Inflammatory macrophage treated with lipopolysaccharide for 4 hours (primary cell): ENCODE measurements at places on chromosomes 7 and 10.
A peak's percentile ranks its signal among the peaks of the same experiment; 100 is the strongest.

GRCh38 chr10:61001731-61002122, 57.7 kb upstream of the RHOBTB1 start:
- no peak for DNase-seq

GRCh38 chr10:34922138-34922537, 107.0 kb upstream of the PARD3 start:
- DNase-seq = no peak

DNA sequence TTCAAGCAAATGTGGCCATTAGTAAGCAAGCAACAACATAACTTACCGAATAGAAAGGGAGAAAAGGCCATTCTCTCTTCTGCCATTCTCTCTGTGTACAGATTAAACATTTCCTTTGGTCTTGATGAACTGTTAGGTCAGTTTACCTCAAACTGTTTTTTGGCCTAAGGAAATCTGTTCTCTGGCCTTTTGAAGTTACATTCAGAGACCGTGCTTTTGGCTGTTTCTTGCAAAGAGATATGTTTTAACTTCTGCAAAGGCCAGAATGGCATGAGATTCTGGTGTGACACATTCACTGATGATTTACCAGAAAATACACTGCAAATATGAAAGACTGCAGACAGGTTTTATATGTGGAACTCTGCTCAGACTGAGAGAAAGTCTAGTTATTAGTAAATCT, 22.2 kb downstream of the AHR start:
- DNase-seq = no peak

- DNase-seq = peak; percentile 95
These were observed at the start of gene LCOR for GRCh38 chr10:96831867-96832720. TSS of gene LCOR (plus strand) at chr10:96832298. CDS start at chr10:96949058, 116,760 bp downstream.

DNA sequence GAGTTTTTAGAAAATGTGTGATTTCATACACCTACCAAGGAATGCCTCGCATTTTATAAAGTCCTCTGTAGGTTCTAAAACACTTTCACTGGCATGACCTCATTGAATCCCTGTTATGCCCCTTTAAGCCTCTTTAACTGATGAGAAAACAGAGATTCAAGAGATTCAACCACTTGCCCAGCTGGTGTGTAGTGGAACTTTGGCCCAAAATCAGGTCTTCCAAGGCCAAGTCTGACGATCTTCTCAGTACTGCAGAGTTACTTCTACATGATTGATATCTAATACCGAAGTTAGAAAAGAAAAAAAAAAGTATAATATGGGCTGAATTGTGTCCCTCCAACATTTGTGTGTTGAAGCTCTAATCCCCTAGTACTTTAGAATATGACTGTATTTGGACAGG, 202.0 kb downstream of the WDR11 start:
- no peak for DNase-seq

GRCh38 chr10:128027306-128027705, 98.9 kb downstream of the MKI67 start:
- no peak for DNase-seq

DNA sequence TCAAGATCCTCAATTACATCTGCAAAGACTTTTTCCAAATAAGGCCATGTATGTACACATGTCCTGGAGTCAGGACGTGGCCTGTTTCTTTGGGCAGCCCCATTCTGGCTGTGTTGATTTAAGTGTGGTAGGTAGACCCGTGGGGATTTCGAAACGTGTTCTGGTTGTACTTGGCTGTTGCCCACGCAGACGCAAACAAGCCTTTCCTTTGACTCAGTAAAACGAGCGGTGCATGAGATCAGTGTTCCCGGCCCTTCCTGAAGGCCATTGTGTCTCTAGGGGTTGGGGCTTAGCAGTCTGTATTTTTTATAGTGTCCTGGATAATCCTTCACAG, 64.8 kb upstream of the DNAJB6 start:
- DNase-seq = peak; percentile 63

GRCh38 chr10:24417053-24417452, 208.1 kb downstream of the KIAA1217 start:
- DNase-seq = no peak

DNA sequence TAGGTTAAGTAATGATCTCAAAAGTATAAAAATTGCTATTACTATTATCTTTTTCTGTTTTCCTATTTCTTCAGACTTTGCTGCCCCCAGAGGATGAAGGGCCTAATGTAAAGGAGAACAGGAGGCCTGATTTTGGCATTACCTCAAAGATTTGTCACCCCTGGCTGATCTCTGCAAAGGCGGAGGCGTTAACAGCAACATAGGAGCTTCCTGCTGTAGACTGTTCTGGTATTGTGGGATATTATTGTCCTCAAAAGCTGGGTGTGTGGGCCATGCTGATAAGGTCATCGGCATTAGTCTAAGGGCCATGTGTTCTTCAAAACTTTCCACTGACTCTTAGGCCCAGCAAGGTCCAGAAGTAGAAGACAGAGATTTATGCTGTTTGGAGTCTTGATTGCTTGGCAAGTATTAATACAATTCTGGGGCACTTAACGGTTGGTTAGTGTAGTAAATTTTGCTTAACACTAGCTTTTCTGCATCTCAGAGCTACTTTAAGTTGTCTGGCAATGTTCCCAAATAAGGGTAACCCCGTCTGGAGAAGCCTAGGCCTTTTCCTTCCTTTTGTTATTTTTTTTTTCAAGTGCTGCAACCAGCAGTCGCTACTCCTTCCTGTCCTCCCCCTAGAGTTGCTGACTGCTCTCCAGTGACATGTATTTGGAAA, 14.0 kb upstream of the ENTPD1 start:
- peak; percentile 76 for DNase-seq

GRCh38 chr7:84999450-84999849, 187.4 kb downstream of the SEMA3D start:
- no peak for DNase-seq

- DNase-seq = no peak
These were observed 52.9 kb downstream of the ELMO1 start for GRCh38 chr7:37395618-37396259.

- DNase-seq = no peak
These were observed 39.9 kb downstream of the ADCYAP1R1 start for GRCh38 chr7:31091924-31092434.

- peak; percentile 67 for DNase-seq
These were observed 50.6 kb downstream of the PWWP2B start for GRCh38 chr10:132447446-132448247.

DNA sequence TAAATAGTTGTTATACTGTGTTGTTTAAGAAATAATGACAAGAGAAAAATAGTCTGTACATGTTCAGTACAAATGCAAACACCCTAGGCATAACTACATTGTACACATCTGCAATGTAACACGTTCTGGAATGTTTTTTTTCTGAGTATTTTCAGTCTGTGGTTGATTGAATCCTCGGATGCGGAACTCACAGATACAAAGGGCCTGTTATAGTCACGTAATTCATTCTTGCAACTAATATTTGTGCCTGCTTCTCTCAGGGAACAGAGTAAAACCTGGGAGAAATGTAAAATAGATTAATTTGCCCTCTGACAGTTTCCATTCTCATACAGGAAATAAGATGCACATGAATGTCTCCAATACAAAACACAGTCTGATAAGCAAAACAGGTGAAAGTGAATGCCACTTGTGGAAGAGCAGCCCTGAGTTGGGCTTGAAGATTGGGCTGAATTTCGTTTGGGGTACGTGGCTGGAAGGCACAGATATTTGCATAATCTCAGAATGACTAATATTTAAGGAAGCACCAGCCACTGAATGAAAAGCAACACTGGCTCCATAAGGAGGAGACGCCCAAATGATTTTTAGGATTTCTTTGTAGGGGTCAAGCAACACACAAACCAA, 19.1 kb downstream of the DENND2A start:
- DNase-seq = no peak

- no peak for DNase-seq
These were observed 44.3 kb upstream of the EIF4H start for GRCh38 chr7:74129887-74130286.

DNA sequence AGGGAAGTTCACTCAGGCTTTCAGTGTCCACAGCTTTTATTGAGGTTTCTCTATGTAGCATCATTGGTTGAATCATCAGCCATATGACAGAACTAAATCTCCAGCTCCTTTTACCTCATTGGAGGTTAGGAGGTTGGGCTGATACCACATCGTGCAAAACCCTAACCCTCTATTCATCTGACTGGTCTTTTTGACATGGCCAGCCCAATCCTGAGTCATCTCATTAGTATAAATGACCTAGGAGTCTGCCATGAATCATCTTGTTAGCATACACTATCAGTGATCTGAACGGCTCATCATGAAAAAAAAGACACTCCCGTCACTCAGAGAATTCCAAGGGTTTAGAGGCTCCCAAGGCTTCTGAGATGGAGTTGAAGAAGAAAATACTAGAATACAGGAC, 669.8 kb upstream of the POT1 start:
- no peak for DNase-seq

DNA sequence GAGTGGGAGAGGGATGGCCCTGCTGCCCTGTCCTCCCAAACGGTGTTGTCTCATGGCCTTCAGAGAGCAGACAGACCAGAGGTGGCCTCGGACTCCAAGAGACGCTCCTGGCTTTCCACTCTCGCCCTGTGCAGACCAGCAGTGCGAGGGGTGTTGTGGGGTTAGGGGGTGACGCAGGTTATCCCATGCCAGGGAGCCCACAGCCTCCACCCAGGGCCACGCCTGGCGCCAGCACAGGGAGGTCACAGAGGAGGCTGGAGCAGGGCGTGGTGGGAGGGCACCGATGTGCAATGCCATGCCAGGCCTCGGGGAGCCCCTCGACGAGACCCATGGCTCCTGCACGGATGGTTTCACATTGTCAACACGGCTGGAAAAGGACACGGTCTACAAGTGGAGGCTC, 52.1 kb downstream of the INPP5A start:
- DNase-seq = no peak

DNA sequence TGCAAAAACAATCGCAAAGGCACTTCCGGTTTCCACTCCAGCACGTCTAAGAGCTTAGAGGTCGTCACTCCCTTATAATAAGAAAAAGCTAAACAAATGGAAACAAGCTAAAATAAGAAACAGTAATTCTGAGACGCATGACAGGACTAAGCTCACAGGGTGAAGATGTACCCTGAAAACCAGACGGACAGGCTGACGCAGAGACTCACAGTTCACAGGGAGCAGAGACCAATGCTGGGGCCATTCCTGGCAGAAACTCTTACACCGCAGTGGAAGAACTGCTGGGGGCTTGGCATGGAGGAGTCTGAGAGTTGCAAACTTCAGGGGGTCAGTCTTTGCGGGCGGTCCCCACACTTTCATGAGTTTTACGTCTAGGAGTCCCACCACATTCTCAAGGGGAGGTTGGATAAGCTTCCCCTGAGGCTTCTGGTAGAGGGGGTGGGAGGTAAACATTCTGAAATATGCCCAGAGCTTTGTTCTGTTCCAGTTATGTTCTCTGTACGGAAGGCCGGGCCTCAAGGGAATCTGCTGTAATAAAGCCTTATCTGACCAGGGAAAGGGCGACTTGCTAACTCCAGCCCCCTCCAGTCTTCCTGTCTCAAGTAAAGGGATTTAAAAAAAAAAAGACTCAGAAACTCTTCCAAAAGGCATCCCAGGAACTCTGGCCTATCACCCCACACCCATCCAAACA, 47.8 kb downstream of the BRI3 start:
- DNase-seq = no peak

DNA sequence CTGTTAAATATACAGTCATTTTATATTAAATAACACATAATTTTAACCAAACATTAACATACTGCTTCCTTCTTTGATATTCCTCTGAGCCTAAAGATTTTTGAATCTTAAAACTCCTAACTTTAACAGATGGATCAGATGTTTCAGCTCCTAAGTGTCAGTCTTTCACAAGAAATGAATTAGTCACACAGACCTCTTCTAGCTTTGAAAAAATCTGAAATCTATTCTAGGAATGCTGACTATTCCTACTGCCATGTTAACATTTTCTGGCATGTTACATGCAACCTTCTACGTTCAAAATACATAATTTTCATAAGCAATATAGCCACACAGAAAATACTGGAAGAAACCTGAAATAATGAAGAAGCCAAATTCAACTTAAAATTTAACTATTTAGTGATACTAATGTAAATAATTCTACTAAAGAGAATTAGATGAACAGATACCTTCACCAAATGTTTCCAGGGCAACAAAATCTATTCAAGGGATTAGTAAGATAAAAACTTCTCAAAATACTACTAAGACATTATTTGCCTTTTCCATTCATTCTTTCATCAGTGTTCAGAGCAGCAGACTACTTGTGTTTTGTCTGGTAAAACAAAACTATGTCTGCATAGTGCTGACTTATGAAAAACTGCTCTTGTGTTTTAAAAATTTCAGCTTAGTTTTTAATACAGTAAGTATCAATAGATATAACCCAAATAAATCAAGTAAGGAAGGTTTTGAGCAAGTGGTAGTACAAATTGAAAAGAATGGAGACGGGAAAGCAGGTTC, 9.2 kb downstream of the JMJD1C start:
- no peak for DNase-seq

- no peak for DNase-seq
These were observed 27.7 kb downstream of the ANXA8 start for GRCh38 chr10:47456079-47456785.

DNA sequence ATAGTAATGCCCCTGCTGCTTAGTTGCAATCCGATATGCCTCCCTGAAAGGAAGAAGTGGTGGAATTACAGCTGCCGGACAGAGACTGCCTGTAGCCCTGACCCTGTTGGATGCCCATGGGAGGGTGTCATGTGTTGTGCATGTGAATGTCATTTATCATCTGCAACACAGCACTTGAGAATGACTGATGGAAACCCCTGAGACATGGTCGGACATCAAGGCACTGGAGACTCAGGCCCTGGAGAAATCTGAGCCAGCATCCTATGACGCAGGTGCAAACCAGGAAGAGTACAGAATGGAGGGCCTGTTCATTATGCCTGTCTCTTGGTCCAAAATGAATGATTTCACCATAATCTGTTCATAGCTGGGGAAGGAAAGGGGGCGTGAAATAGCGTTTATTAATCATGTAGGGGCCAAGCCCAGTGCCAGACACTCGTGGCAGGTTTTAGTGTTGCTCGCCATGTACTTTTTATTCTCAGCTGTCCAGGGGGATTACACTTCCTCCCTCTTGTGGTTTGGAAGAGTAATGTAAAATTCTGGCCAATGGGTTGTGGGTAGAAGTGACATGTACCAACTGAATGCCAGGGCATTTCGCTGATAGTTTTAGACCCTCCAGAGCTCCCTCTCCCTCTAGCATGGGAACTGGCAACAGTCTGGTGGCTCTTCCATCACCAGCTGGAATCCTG, 23.0 kb upstream of the LEP start:
- no peak for DNase-seq

- DNase-seq = no peak
These were observed 88.9 kb downstream of the APBB1IP start for GRCh38 chr10:26527018-26527417.

DNA sequence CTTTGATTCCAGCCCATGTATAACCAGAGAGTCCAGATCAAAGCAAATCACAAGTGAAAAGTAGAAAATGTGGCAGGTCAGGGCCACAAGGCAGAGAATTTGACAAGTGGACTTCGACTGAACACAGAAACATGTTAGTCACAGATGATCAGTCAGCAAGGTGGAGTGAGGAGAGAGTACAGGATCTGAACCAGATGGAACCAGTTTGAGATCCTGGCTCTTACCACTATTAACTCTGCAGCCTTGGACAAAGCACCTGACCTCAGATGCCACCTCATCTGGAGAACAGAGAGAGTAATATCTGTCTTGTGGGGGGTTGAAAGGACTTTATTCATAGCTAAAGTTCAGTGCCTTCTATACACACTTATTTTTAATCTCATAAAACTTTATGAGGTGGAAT, 4.4 kb downstream of the MRLN start:
- DNase-seq = no peak
